HS-5 (cell line): ENCODE measurements at places on chromosomes 2 and 18.
A peak's percentile ranks its signal among the peaks of the same experiment; 100 is the strongest.

GRCh38 chr2:15814946-15815345 lies 125.4 kb upstream of the MYCN start:
- no peak for DNase-seq

GRCh38 chr2:241898463-241899270 lies 29.1 kb downstream of the RTP5 start:
- DNase-seq: no peak

DNA sequence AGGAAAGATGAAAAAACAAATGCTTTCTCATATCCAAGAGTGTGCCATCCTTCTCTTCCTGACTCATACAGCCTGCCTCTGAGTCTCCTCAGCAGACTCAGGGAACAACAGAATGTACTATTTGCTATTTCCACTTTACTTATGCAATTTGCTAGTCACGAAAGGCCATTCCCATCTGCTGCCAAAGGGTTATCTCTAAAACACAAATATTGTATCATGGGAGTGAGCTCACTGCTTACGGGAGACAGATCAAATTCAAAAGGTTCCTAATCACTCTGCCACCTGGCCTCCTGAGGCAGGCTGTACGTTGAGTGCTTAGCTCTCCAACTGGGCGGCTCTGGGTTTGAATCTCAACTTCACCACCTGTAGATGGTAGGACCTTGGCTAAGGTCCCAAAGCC lies 92.0 kb downstream of the GAREM1 start:
- DNase-seq: no peak

DNA sequence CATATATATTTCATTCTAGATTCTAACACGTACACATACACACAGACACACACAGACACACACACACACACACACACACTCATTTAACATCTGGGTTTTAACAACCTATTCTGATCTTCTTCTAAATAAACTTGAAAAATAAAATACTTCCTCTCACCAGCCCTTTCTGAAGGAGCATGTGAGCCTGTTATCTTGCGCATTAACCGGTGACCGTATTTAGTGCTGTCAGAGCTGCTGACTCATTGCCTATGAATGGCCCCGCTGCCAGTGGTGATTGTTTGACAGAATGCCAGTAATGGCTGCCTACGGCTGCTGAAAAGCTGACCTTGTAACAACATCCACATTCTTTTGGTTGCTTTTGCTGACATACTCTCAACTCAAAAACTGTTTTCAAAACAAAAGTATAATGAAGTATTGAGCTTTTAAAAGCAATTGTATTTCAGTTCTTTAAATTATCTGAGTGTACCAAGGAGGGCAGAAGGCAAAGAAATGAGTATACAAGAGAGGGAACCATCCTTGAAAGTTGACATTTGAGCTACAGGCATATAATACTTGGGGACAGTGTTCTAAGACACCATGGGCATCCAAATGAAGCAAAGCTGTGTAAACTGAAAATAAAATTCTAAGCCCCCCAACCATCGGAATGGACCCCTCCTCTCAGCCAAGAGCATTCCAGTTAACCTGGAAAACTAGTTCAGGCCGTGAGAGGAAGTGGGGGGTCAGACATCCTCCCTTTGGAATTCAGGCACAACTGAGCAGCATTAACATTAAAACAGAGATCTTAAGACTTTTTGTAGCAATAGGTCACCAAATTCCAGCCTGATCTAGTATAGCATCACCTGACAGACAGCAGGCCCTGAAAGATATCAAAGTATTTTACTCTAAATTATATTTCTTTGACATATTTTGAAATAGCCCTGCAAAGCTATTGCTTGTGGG lies 50.2 kb upstream of the DTNA start:
- DNase-seq: peak; percentile 78

DNA sequence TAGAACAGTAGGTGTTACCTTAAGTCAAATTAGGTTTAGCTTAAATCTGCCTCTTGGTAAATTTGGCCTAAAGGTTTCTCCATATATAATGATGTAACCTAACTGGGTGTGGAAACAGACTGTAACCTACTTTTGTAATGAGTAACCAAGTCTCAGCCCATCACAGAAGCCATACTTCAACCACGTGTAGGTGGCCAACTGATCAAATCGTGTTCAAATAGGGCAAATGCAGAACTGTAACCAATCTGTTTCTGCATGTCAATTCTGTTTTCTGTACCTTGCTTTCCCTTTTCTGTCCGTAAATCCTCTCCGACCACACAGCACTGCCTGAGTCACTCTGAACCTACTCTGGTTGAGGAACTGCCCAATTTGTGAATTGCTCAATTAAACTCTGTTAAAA lies 34.0 kb upstream of the PLA2R1 start:
- no peak for DNase-seq

GRCh38 chr2:138445227-138445626 lies 56.3 kb upstream of the SPOPL start:
- no peak for DNase-seq

GRCh38 chr2:5969303-5969702 lies 277.1 kb downstream of the SOX11 start:
- no peak for DNase-seq

DNA sequence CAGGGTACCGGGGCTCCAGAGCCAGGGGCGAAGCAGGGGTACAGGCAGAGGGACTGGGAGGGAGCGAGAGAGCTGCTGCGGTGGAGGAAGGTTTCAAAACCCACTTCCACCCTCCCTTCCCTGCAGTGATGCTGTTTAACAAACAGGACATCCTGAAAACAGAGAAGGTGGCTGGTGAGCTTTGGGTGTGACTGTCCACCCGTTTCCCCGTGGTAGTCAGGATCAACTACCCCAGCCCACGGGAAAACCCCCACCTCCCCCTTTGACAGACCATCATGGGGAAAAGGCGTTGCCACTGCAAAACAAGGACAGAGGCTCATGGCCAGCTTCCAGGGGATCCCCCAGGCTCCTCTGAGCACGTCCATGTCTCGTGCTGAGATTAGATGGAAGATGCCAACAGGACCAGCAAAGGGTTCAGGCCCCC lies 12.9 kb downstream of the TMEM185B start:
- DNase-seq: no peak

- no peak for DNase-seq
Observed at GRCh38 chr2:18896125-18896764, 306.9 kb upstream of the NT5C1B start.

- peak; percentile 13 for DNase-seq
Observed at GRCh38 chr2:107276034-107276433, 390.1 kb upstream of the ST6GAL2 start.

DNA sequence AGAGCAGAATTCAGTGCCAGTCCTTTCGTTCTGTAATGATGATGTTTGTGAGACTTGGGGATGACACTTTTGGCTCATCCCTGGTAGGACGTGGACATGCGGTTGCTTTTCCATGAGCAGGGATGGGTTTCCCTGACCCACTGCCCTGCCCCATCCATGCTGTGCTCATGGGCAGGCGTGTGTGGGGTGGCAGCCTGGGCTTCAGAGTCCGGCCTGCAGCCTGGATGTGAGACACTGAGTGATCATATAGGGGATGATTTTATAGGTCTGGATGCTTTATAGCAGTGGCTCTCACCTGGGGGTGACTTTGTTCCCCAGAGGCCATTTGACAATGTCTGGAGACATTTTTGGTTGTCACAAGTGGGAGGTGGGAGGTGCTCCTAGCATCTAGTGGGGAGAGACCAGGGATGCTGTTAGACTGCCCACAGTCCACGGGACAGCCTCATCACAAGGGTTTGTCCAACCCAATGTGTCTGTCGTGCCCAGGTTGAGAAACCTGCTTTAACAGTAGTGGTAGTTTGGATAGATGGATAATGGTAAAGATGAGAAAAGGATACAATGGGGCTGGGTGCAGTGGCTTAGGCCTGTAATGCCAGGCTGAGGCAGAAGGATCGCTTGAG lies 38.9 kb downstream of the LDLRAD4 start:
- DNase-seq: no peak

- no peak for DNase-seq
Observed at GRCh38 chr18:8584798-8585197, 24.4 kb upstream of the RAB12 start.

DNA sequence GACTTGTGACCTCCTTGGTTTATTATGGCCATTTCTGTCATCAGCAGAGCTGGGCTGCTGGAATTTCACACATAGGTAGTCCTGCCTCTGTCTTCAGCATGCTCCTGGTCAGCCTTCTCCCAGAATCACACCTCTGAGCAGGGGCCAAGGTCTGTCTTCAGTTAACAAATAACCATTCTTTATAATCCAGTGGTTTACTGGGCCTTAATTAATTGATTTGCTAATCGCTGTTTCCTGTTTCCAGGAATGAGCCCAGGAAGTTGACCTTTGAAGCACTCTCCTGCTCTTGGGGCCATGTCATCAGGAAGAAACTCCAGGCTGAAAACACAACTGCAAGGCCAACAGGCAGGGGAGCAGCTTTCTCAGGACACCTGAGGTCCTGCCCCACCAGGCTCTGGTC lies 278.5 kb downstream of the SRBD1 start:
- DNase-seq: no peak

GRCh38 chr2:182867426-182868053 lies 1.1 kb upstream of the FRZB start:
- DNase-seq: no peak

DNA sequence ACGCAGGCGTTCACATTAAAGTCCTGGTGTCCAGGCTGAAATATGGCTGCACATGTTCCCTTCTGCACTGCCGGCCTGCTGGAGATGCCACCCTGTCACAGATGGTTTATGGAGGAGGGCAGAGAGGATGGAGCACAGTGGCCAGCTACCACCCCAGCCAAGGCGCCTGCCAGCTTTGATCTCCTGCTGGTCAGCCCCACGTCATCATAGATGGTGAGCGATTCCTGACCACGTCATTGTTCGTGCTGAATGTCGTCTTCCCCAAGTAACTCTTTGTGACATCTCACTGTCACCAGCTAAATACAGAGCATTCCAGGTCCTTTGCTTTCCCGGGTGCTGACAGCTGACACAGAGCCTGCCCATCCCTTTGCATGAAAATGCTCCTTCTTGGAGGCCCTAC lies 248.3 kb downstream of the TTC32 start:
- no peak for DNase-seq

GRCh38 chr2:206260188-206261012 lies 14.1 kb upstream of the ZDBF2 start:
- DNase-seq: no peak

DNA sequence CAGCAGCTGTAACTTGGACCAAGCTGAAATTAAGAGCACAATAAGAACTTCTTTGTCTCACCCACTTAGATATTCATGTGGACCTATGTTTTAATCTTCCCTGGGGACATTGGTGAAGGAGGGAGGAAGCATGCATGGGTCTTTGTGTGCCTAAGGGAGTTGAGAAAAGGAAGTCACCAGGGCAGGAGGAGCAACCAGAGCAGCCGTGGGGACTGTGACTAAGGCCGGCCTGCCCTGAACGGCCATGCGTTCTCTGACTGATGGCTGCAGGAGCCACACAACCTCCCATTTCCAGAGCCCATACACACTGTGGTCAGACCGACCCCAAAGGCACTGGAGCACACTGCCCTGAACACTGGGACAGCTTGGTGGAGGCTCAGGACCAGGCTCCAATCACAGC lies 43.7 kb upstream of the SLC35G4 start:
- DNase-seq: no peak

- DNase-seq: no peak
Observed at GRCh38 chr2:197803033-197803444, 1.4 kb upstream of the PLCL1 start.

GRCh38 chr2:28602136-28602660 lies 106.3 kb downstream of the PLB1 start:
- DNase-seq: no peak

GRCh38 chr18:62660691-62661090 lies 54.6 kb upstream of the PHLPP1 start:
- no peak for DNase-seq

DNA sequence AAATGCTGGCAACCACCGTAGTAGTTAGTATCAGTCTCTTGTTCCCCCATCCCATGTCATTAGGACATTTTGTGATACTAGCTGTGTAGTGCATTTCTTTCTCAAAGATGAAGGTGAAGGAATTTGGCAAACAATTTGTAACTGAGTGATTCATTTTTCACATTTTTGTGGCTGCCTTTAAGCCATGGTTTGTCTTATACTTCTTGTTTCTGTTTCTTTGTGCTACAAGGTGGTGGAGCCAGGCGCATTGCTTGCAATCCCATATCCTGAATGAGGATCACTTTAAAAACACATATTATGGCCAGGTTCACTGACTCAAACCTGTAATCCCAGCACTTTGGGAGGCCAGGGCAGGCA lies 40.6 kb downstream of the GPD2 start:
- DNase-seq: peak; percentile 52

DNA sequence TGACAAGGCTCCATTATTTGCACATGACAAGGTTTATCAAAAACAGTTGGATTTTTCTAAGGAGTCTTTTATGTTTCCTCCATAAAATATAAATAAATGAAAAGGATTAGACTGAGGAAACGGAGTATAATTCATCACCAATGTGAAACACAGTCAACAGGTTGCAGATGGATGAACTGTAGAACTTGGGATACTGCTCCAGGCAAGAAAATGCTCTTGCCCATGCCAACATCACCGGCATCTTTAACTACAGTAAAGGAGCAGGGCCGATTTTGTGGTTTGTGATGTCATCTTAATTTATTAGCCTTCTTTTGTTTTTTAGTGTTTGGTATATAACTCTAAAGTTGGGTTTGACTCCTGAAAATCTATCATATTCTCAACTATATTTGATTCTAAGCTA lies 577.3 kb downstream of the EPHA4 start:
- no peak for DNase-seq

- no peak for DNase-seq
Observed at GRCh38 chr2:7992612-7993602, 688.9 kb upstream of the ID2 start.

- no peak for DNase-seq
Observed at GRCh38 chr2:37809525-37809924, 115.6 kb upstream of the RMDN2 start.

- DNase-seq: no peak
Observed at GRCh38 chr18:28728891-28729290, 552.0 kb upstream of the CDH2 start.

DNA sequence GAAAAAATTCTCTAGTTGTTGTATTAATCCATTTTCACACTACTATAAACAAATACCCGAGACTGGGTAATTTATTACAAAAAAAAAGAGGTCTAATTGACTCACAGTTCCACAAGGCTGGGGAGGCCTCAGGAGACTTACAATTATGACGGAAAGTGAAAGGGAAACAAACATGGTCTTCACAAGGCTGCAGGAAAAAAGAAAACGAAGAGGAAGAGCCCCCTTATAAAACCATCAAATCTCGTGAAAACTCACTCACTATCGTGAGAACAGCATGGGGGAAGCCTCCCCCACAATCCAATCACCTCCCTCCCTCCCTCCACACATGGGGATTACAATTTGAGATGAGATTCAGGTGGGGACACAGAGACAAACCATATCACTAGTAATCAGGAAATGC lies 61.7 kb upstream of the SPTBN1 start:
- DNase-seq: no peak

DNA sequence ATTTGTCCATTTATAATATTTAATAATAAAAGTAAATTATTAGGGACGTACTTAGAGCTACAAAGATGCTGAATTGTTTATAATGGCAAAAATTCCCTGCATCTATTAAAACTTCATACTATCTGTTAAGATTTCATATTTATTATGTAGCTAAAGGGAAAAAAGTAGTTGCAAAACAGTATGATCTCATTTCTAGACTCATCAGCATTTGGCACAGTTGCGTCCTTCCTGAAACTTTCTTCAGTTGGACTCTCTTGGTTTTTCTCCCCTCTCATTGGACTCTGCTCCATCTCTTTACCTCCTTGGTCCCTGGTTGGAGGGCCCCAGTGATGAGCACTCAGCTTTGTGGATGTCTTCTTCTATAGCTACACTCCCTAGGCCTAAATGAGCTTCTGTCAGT lies 99.6 kb downstream of the TMEM247 start:
- no peak for DNase-seq
